ENCODE measurements at places on chromosomes 5 and 9.

DNA sequence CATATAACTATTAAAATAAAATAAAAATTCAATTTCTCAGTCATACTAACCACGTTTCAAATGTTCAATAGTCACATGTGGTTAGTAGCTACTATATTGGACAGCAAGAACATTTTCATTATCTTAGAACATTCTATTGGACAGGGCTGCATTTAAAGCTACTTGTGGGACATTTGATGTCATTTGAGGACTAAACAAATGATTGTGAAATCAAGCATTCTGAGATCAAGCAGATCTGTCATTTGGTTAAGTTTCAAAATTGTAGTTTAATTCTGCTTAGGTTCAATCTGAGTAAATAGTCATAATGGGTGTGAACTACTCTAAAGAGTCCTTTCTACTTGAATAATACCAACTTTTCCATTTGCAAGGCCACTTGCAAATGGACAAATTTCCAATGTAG is 226.9 kb upstream of the C9orf72 start:
- DNase-seq, result no peak

DNA sequence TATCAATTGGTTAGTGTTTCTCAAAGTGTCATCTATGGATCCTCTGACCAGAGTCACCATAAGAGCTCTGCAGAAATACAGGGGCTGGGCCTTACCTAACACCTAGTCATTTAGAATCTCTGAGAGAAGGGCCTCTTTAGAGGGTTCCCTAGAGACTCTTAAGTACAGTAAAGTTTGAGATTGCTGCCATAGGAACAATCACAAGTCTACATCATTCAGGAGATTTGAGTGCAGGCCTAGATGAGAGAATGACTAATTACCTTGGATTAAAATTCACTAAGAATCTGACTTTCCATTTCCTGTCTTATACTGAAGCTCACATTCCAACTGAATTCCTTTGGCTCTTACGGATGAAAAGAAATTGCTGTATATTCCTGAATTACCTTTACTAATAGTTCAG is 182.1 kb upstream of the PTGER4 start:
- DNase-seq, result no peak

DNA sequence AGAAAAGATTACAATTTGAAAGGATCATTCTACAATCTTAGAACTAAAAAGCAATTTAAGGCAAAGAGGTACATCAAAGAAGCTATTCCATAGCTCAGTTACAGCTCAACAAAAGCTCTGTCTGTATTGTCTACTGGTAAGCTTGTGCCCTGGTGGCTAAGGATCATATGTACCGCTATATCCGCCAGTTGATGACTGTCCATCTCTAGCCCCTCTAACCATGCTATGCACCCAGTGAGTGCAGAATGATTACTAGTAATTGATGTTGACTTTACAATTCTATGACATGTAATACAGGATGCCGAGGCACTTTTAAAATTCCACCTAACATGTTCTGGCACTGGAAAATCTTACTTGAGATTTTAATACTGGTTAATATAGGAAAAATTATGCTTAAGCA is 13.1 kb downstream of the LOX start:
- no peak for DNase-seq

GRCh38 chr5:34609951-34610441 is 46.1 kb upstream of the RAI14 start:
- DNase-seq, result no peak

DNA sequence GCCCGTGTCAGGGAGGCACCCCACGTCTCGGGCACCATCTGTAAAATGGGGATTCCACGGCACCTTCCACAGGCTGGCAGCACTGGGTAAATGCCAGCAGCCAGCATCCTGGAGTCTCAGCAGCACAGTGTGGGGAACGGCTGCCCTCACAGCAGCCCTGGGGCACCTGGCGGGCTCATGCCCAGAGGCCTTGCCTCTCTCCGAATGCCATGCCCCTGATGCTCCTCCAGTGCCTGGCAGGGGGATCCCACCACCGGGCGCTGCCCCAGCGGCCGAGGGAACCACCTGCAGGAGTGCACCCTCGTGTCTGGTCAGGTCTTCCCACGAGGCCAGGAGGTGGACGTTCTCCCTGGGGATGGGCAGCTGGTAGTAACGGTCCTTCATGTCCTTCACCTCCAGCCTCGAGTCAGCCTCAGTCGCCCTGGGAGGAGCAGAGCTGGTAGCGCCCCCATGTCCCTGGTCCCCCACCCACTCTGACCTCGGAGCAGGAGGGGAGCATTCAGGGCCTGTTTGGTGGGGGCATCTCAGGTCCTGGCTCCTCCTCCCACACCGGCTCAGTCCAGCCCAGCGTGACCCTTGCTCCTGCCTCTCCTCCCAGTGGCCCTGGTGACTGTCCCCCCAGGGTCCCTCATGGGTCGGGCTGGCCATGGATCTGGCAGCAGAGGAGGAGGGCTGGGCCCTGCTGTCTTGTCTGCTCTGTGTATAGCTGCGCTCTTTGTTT is 49.9 kb upstream of the NRARP start:
- no peak for DNase-seq

DNA sequence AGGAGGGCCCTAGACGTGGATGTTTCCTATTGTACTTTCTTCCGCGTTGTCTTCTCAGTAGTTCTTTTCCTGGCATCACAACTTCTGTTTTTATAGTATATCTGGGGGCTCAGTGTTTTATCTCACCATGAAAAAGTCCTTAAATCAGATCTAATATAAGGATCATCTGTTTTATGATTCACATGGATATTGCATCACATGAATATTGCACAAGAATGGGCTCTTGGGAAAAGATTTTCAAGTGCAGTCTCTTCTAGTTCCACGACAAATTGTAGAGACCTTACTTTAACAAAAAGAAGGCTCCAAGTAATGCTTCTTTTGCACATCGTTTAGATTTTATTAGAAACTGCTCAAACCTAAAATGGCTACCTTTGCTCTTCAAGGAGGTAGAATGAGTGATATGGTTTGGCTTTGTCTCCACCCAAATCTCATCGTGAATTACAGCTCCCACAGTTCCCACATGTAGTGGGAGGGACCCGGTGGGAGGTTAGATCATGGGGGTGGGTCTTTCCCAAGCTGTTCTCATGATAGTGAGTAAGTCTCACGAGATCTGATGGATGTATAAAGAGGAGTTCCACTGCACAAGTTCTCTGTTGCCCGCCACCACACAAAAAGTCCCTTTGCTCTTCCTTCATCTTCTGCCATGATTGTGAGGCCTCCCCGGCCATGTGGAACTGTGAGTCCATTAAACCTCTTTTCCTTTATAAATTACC is 53.7 kb upstream of the FAM120A start:
- no peak for DNase-seq

DNA sequence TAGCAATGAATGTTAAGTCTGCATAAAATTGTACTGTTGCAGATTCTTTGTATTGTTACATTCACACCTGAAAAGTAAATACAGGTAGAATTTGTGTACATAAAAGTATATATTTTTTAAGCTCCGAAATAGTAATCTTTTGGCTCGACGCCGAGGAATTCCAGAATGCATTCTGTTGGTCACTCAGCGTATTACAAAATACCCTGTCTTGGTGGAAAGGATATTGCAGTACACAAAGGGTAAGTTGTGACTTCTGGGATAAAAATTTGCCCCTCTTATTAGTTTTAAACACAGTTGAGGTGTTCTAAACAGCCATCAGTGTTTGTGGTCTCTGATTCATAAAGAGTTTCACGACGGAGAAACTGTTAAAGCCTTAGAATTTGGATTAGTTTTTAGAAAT is 257.6 kb downstream of the ARHGEF28 start:
- no peak for DNase-seq

GRCh38 chr5:34599471-34600117 is 56.5 kb upstream of the RAI14 start:
- no peak for DNase-seq

- no peak for DNase-seq
Measured at GRCh38 chr9:33840381-33840780, 23.4 kb downstream of the UBE2R2 start.

- DNase-seq, result no peak
Measured at GRCh38 chr5:81426359-81427030, 32.6 kb upstream of the ACOT12 start.

DNA sequence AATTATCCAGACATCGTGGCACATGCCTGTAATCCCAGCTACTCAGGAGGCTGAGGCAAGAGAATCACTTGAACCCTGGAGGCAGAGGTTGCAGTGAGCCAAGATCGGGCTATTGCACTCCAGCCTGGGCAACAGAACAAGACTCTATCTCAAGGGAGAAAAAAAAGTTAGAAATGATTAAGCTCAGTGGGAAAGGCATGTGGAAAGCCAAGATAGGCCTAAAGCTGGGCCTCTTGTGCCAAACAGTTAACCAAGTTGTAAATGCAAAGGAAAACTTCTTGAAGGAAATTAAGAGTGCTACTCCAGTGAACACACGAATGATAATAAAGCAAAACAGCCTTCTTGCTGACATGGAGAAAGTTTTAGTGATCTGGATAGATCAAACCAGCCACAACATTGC is 43.0 kb downstream of the TBCA start:
- DNase-seq, result no peak

DNA sequence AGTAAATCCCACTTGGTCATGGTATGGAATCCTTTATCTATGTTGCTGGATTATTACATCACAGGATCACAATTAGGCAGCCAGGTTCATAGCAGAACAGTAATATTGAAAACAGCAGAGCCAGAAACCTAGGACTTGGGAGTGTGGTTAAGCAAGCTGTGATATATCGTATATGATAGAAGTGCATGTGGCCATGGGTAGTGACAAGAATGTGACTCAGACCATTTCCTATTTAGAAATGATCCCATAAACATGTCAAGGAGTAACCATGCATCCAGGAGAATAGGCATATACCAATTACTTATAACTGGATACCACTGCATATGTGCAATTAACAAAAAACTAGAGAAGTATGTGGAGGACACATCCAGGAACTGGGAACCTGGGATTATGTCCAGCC is 31.2 kb downstream of the AMBP start:
- DNase-seq, result no peak

GRCh38 chr9:105319202-105319813 is 74.9 kb downstream of the SLC44A1 start:
- DNase-seq, result no peak

GRCh38 chr9:79046401-79046800 is 525.4 kb upstream of the TLE4 start:
- no peak for DNase-seq

- peak; percentile 50 for DNase-seq
Measured at GRCh38 chr9:131739133-131739958, 530 bp downstream of the RAPGEF1 start.

DNA sequence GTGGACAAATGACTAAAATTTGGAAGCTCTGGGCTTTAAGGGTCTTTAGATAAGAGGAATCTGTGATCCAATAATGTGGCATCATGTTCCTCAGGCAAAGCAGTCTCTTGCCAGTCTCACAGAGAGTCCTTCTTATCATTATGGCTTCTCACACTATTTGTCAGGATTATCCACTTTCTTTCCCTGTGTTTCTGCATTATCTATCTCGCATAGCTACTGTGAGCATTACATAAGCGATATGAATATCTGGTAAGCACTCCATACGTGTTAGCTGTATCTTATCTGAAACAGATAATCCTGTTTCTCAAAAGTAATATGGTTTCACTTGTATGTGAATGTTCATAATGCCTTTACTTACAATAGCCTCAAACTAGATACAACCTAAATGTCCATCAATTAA is 9.6 kb downstream of the MCC start:
- no peak for DNase-seq

DNA sequence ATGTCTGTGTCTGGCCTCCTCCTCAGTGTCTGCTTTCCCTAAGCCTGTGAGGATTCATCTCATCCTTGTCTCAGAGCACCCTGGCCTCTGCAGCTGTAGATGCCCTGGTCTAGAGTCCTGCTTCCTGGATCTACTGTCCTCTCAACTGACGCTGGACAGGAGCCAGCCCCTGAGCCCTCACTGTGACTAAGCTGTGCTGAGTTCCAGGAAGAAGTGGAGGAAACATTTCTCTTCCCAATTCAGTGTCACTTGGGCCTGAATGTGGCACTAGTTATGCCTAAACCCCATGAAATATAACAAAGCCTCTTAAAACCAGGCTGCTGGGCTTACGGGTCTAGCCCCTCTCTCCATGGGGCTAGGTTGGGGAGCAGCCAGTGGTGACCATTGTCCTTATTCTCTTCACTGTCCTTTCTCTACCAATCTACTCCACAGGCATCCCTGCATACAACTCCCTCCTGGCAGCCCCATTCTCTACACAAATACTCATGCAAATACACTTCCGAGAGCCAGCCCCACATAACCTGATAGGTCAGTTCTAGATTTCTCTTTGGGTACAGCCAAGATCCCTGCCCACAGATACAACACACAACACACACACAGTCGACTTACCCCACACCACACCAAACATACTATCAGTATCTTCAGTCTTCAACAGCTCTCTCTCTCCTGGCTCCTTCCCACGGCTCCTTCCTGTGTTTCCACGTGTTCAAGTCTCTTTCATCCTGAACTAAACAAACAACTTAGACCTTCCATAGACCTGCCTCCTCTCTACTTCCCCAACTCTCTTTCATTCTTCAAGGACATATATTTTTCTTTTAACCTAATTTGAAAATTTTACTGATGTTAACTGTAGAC is 220.8 kb downstream of the SNX18 start:
- no peak for DNase-seq

DNA sequence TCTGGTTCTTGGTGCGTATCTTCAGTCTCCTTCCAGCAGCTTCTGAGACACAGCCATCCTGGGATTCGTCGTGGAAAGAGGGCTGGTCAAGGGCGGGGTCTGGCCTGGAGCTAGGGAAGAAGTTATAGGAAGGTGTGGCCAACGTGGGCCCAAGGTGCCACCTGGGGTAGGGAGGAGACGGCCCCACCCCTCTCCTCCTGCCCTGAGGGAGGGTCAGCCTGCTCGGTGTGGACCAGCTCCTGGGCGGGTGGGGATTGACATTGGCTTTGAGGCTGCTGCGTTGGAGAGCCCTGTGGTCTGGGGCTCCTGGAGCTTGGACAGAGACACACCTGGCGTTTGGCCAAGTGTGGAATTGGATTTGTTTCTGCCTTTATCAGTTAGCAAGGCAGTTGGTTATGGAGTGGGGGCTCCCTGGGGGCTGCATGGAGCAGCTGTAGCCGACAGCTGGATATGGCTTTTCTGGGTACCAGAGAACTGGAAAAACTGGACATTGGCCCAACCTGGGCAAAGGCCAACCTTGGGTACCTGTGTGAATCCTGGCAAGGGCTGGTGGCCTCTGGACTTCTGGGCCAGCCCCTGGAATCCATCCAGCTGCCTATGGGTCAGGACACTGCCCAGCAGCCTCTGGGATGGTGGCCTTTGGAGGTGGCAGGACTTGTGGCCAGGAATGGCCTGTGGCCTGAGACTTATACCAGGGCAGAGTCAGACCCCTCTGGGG is 75.7 kb upstream of the PPP1R26 start:
- DNase-seq, result no peak

- no peak for DNase-seq
Measured at GRCh38 chr9:4111233-4112008, 188.4 kb downstream of the GLIS3 start.

DNA sequence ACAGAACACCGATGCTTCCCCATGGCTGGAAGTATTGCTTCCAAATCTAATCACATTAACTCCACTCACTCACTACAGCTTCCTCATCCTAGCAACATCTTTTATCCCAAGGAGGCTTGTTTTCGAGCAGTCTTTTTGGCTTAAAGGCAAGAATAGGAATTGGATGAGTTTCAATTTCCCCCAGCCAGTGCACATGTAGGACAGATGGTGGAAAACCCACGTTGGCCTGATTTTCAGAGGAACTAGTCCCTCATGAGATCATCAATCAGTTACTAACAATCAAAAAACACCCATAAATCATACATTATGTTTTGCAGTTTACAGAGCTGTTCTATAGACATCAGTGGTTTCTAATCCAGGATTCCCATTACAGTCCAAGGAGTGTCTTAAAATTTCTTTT is 48.5 kb upstream of the AGXT2 start:
- no peak for DNase-seq

All from left hindlimb (tissue), 1 donor.